ENCODE measurements at places on chromosomes 1 and 21.

- no peak for DNase-seq
Measured at GRCh38 chr1:10967090-10967489, 45.4 kb upstream of the TARDBP start.

DNA sequence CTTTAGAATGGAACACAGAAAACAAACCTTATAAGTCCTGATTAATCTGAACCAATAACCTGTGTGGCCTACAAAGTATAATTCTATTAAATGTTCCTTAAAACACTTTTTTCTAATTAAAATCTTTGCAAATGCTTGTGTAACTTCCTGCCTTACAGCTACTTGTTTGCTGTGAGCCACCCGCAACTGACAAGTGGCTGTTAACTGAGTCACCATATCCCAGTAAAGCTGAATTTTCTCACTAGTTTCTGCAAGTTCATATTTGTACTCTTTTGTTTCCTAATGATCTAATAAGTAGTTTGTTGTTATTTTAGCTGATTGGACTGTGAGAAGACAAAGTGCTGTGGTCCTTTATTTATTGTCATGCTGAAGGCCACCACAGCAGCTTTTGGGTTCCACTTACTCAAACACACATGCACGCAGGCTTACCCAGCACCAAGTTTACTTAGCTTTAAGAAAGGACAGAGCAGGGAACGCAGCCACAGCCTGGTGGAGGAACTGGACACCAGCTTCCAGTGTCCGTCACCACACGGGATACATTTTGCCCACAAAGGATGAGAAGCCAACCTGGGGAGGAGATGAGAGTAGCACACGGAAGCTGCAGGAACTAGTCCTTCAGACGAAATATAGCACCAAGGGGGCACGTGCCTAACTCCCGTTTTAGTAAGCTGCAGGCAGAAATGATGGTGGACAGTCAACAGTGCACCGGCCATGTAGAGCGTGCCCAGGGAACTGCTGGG lies 47.8 kb downstream of the LCA5L start:
- DNase-seq, result no peak

GRCh38 chr1:67898033-67898726 lies 64.9 kb upstream of the GNG12 start:
- no peak for DNase-seq

GRCh38 chr1:175192111-175192629 lies 406 bp downstream of the KIAA0040 start:
- no peak for DNase-seq

DNA sequence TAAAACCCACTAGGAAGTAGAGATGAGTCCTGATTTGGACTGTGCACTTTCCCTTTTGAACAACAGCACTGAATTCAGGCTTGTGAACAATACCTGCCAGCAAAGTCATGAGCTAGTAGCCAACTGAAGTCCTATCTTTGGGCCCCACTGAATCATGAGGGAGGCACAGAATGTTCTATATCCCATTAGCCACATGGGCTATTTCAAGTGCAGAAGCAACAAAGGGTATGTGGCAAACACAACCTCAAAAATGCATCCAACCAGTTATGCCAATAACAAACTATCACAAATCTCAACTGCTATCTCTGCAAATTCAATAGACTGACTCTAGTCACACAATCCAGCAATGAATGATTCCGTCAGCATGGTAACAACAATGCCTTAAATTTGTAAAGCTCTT lies 276.0 kb downstream of the MRPL39 start:
- DNase-seq, result no peak

Measured in DMS 273 treated with DMSO at 0.1 percent for 48 hours (cell line).